Glomerular endothelial cell (primary cell): ENCODE measurements at places on chromosomes 2 and 18. TPM values are rescaled to one million over a fixed set of nuclear protein-coding genes. Genes with fewer than 3 reads are reported as not detected.

Gene KCNG2
- total RNA-seq: not detected in 2 replicates

Gene MPHOSPH10
- 17.9 and 23.2 TPM in 2 replicates for total RNA-seq

Gene CHST9
- total RNA-seq: 0.05 TPM in 1 of 2 replicates, not detected in the other

Gene IL36B
- total RNA-seq: not detected in 2 replicates

Gene CD226
- total RNA-seq: under 0.01 TPM in 1 of 2 replicates, not detected in the other

Gene GPR35
- 0.23 and 0.24 TPM in 2 replicates for total RNA-seq

DNA sequence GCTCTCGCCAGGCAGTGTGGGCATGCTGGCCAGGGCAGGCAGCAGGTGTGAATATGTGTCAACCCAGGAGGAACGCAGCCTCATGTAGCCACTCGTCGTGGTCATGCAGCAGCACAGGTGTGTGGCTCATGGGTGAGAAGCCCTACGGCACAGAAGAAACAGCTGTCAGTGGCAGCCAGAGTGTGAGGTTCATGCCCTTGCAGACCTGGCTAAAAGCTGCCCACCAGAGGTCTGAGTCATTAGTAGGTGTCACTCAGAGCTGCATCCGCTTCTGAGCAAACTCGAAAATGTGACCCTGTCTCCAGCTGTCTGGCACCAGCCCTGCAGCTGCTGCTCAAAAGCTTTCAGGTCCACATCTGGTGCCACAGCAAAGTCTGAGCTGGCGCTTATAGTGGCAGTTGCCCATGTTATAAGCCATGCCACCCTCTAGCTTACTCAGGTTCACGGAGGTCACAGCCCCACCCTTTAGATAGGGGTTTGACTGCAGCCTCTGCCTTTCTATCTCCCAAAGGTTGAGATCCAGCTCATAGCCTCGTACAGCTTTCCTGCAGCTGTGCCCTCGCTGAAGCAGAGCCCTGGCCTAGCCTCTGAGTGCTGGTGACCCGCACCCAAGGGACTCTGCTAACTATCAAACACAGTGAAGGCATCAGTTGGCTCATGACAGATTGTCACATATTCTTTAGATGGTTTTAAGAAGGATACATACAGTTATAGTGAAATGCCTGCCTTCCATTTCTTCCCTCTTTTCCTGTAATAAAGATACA, 195.0 kb downstream of the CCDC102B start:
- DNase-seq: no peak

- DNase-seq: no peak
These were observed 1178.7 kb downstream of the SUCLG1 start for GRCh38 chr2:83280391-83280790.

GRCh38 chr2:129936334-129936934, 43.0 kb upstream of the RAB6C start:
- no peak for DNase-seq

GRCh38 chr2:228917220-228917619, 353.9 kb downstream of the PID1 start:
- DNase-seq: no peak

GRCh38 chr2:106537047-106537446, 49.9 kb downstream of the CD8B2 start:
- DNase-seq: no peak

GRCh38 chr18:54169431-54170403, 54.8 kb downstream of the MBD2 start:
- no peak for DNase-seq

DNA sequence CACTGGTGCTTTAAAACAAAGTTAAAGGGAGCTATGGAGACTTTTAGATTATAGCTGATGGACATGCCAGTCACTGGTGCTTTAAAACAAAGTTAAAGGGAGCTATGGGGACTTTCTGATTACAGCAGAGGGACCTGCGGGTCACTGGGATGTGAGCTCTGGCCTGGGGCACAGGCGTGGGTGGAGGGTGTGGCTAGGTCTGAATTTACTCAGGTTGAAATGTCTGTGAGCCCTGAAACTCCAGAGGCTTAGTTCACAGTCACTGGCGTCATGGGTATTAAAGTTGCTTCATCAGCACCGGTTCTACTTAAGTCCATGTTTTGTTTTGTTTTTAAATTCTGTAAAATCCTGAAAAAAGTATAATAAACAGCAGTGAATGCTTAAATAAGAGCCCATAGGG, 49.0 kb upstream of the TMEM18 start:
- no peak for DNase-seq

DNA sequence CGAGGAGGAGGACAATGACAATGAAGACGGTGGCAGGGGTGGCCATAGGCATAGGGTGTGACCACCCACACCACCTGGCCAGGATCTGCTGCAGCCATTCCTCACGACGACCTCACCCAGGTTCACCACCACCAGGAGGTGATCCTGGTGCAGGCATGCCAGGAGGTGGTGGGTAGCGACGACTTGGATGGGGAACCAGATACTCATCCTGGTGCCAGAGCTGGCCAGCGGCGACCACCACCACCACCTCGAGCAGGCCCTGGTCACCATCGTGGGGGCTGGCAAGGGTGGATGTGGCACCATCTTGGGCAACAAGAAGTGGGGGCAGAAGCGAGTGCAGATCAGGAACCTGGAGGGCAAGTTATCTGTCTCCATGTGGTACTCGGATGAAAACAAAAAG, 117.1 kb upstream of the NXPH2 start:
- DNase-seq: no peak

DNA sequence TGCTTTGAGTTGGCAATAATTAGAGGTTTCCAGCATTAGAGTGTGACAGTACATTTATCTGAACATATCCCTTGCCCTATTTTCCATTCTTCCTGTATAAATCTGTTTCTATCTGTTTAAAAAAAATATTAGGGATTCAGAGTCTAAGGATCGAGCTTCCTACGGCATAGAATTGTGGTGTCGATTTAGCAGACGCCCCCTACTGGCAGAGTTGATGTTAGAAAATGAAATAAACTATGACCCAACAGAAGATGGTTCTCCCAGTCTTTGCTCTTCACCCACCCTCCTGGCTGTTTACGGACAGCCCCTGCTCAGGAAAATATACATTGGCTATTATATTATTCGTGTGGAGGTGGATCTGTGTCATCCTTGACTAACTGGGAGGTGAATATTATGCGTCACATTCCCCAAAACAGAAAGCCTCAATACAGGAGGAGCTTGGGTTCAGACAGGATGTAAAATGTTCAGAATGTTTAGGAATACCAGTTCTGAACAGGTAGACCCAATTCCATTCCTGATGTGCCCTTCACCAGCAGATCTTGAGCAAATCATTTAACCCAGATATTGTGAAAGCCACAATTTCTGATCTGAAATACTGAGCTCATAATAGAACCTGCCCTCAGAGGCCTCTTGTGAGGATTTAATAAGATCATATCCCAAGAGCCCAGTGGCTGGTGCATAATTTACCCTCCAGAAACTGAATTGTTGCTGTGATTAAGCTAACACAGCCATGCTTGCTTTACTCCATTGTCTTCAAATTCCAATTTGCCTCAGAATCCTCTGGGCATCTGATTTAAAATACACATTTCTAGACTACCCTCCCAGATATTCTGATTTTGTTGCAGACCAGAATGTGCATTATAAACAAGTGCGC, 10.8 kb upstream of the ERMN start:
- DNase-seq: peak; percentile 9

- no peak for DNase-seq
These were observed 808 bp downstream of the ATP5MC3 start for GRCh38 chr2:175180701-175181103.

GRCh38 chr2:240322231-240322955, 113.1 kb upstream of the GPC1 start:
- DNase-seq: no peak

DNA sequence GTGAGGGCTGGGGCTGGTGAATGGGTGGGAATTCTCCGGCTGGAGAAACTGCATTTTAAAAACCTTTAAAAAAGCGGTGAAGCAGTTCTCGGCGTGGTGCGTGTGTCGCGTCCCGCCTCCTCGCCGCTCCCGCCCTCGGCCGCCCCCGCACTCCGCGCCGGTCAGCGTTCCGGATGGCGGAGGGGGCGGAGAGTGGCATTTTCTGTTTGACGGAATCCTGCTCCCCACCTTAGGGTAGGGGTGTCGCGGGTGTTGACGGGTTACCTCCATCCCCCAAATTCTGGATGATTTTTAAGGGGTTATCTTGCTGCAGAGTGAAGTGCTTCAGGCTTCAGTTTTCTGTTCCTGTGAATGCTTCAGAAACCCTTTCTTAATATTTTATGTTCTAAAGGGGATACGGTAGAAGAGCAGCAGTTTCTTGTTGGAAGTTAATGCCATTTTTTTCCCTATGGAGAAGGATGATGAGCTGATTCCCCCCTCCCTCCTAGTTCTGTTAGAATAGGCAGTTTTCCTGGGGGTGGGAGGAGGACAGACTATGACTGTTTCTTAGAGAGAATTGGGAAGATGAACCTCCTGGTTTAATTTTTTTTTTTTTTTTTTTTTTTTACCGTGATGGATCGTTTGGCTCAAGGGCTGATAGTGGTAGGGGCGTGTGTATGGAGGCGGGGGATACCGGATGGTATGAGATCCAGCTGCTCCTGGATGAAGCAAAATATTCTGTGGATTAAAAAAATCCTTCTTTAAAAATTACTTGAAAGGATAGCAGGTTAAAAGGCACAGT, 756 bp downstream of the ABI2 start:
- DNase-seq: no peak

DNA sequence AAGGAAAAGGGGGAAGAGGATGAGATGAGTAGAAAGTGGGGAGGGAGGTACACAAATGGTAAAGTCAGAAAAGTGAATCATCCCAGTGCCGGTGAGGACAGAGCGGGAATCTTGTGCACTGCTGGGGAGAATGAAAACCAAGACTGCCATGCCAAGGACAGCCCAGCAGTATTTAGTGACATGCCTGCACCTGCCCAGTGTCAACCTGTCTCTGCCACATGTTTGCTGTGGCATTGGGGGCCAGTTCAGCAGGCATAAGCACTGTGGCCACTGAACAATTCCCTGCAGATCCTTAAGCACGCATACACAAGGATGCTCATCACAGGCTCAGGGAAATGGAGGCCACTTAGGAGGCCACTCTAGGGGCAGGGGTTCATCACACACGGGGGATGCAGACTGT, 5.2 kb upstream of the KCNK3 start:
- no peak for DNase-seq

GRCh38 chr2:144049137-144049536, 470.8 kb downstream of the ZEB2 start:
- DNase-seq: no peak

GRCh38 chr2:233457356-233457755, 103.1 kb downstream of the DGKD start:
- no peak for DNase-seq

DNA sequence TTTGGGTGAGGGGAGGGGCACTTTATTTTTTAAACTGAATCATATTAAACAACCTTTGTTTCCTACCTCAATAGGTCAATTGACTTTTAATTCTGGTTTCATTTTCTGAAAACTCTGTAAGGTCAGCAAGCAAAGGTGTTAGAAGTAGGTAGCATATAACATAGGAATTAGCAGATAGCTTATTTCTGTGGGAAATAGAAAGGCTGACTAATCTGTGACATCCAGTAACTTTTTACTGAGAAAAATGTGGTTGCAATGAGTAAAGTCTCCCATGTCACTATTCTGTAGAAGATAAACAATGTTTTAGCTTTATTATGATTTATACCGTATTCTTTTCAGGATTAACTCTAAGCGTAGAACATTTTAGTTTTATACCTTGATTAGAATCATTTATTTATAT, 240.4 kb downstream of the PLCL1 start:
- DNase-seq: no peak

DNA sequence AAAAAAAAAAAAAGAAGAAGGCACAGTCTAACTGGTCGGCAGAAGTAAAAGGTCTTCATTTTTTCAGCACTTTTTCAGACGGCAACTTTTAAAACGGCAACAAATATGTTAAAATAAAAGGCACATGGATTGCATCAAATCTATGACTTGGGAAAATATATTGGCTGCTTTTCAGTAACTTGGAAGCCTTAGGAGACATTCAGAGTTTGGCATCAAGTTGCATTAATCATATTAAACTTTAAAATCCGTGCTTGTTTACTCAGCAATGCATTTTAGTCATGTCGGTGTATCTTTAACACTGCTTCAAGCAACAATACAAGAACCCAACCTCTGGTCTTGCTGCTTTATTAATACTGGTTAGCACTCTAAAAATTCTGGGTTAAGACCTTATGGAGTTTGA, 111.1 kb downstream of the MEP1B start:
- DNase-seq: no peak

DNA sequence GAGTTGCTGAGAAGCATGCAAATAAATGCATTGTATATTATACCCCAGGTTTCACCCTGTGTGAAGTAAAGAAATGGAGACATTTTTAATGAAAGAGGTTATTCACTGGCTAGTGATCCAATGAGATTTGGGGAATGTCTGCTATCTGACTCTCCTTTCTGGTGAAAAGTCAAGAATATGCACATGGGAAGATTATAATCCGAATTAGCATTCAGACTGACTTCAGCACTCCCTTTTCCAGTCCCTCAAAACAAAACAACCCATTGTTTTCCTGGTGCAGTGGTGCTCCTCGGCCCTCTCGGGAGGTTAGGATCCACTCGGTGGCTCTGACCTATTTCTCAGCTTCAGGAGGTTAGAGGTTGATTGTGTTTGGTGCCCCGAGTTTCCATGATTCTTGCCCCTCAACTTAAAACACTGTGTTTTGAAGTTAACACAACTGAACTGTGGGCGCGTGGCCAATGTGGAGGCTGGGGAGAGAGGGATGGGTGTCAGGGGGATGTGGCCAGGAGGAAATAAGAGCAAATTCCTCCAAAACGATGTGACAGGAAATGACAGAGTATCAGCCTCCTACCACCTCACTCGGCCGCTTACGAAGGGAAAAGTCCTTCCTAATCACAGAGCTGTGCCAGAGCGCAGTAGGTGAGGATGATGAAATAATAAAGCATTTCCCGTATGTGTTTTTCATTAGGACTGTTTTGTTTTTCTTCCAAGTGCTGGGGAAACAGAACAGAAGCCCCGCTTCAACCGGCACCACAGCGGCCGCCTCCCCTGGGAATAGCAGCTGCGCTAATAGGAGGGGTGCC, 440.1 kb downstream of the MTX2 start:
- DNase-seq: no peak
